ENCODE measurements at places on chromosomes 4 and X.

DNA sequence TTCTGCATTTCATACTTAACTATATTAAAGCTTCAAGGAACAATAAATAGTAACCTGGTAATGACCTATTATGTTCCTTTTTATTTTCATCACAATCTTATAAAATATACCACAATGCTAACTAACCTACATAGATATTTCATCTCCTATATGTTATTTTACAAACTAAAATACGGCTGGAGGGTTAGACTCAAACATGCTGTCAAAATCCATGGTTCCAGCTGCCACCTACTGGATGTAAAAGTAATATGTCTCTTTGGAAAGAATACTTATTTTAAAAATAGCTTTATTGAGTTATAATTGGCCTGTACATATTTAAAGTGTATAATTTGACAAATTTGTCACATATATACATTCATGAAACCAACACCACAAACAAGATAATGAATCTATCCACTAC lies 15.0 kb downstream of the RGN start:
- DNase-seq: no peak

DNA sequence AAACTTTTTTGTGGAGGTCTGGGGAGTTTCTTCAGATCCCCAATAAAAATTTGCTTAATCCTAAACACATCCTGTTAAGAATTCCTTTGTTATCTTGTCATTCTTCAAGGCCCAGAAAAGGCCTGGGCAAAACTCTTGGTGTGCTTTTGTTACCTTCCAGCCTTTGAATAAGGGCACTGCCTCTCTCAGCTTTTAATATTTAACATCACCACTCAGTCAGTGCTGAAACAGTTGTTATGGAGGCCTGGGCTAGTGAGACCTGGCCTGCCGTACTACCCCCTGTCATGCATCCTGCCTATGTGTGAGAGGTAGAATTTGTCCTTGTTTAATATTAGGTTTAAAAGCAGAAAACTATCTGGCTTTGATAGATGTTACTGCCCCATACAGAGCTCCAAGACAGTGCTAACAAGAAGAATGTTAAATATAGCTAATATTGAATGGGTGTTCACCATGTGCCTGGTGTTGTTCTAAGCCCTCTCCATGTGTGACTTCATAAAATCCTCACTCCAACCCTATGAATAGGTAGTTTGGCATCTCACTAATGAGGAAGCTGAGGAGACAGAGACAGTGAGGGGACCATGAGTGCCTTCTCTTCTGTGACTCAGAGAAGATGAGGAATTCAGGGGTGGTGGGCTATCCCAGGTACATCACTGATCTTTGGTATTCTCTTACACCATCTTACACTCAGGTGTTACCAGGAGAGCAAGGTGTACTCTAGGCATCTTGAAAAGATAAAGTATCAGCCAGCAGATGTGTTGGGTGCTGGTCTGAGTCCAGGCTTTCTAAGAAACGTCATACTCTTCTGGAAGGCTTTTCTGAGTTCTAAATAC lies 6.2 kb downstream of the PPP1R2C start:
- DNase-seq: no peak

GRCh38 chr4:101730291-101731117 lies 60.0 kb upstream of the BANK1 start:
- no peak for DNase-seq

GRCh38 chr4:100177126-100177525 lies 13.1 kb downstream of the DDIT4L start:
- DNase-seq: no peak

DNA sequence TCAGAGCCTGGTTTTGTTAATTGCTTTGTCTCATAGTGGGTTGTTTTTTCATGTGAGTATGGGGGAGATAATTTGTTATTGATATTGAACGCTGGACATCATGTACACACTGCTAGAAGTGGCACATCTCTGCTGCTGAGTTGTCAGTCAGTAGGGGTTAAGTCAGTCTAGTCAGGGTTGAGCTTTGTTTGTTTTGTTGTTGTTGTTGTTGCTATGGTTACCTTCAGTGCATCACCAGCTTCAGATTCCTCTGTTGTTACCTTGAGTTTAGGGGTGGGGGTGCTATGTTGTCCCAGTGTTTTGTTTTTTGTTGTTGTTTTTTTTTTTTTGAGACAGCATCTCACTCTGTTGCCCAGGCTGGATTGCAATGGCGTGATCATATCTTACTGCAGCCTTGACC lies 9.9 kb downstream of the YIPF6 start:
- peak; percentile 9 for DNase-seq

DNA sequence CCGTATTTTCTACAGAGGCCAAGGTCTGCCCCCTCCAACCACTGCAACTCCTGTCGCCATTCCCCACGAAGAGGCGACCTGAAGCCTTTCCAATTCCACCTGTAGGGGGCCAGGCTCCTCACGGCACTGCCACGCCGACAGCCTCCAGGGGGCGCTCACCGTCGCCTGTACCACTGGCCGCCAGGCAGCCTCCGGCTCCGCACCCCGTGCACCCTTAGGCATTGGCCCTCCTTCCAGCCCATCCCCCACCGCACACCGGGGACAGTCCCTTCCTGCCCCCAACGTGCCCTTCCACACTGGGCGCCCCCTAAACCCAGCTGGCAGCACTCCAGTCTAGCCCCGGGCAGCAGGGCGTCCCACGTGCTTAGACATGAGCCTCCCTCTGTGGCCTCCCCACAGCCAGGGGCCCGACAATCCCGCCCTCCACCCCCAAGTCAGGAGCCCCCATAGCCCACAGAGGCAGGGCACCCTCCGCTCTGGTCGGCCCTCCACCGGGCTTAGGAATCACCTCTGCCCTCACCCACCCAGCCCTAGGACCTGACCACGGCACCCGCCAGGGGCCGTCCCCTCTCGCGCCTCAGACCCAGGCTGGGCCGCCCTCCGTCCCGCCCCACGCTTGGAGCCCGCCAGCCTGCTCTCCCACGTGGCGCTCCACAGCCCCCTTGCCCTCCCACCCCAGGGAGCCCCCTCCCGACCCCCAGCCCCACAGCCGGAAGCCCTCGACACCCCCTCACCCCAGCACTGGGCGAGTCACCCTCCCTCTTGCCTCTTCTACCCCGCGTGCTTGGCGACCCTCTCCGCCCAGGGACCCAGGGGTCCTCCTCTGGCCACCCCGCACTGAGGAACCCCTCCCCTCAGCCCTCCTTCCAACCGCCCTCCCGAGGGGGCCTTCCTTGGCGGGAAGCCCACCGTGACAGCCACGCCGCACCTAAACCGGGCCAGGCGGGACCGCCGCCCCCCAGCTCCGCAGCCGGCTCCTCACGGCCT lies 711 bp downstream of the PNMA6E start:
- DNase-seq: no peak

- DNase-seq: no peak
Observed at GRCh38 chr4:7860600-7861163, 79.0 kb downstream of the AFAP1 start.

GRCh38 chr4:176676901-176677300 lies 115.8 kb downstream of the VEGFC start:
- no peak for DNase-seq

DNA sequence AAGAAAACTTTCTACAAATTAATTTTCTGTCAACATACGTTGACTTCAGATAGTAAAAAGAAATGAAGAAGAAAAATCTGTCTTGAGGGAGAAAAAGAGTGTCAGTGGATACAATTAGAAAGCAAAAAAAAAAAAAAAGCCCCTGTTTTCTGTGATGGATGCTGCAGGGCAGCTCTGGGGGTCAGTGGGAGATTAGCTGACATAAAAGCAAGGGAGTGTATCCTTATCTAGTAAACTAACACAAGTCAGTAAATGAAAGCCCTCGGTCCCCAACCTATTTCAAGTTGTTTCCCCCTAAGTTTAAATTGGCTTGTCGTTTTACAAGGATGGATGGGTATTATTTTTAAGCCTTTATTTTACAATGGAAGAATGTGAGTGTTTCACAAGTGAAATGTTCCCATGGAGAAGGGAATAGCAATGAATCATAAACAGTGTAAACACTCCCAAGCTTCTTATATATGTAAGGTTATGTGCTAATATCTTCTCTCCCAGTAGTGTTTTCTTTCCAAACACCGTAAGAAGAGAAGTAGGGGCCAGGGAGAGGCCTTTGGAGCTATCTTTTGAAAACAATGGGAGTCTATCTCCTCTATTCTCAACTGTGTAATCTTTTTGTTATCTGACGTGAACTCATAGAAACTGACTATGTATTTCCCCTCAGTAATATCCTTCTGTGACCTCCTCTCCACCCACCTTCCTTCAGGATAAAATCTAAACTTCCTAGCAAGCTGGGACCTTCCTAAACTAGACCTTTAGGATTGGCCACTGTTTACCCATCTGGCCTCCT lies 347.7 kb downstream of the FBXO8 start:
- DNase-seq: no peak

DNA sequence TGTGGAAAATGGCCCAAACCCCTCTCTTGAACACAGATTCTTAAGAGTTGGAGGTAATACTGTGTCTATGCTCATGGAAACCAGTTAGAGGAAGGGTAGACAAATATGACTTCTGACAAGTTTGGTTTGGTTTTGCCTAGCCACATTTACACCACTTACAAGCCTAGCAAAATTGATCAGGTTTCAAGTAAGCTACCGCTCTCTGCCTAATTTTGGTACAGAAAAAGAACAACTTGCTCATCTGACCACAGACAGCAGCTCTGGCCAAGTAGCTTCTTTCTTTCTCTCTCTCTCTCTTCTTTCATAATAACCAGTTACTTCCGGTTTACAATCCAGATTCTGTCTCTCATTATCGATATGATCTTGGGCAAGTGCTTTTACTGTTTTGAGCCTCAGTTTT lies 260.0 kb downstream of the GLUD2 start:
- DNase-seq: no peak

- no peak for DNase-seq
Observed at GRCh38 chr4:152094970-152095700, 334.3 kb upstream of the GATB start.

DNA sequence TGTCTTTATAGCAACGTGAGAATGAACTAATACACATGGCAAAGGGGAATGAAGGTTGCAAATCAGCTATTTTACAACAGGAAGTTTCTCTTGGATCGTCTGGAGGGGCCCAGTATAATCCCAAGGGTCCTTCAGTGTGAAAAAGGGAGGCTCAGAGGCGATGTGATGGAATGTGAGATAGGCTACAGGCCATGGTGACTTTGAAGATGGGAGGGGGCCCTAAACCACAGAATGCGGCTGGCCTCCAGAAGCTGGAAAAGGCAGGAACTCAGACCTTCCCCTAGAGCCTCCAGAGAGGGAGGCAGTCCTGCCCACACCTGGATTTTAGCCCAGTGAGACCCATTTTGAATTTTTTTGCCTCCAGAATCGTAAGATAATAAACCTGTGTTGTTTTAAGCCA lies 69.4 kb upstream of the PGM2 start:
- no peak for DNase-seq

GRCh38 chr4:94523617-94524016 lies 71.9 kb downstream of the PDLIM5 start:
- DNase-seq: no peak

- no peak for DNase-seq
Observed at GRCh38 chrX:50333308-50333707, 128.7 kb downstream of the CCNB3 start.

GRCh38 chr4:4364486-4365208 lies 22.3 kb upstream of the NSG1 start:
- DNase-seq: no peak

- DNase-seq: peak; percentile 6
Observed at GRCh38 chr4:151801547-151802516, 41.0 kb upstream of the GATB start.

DNA sequence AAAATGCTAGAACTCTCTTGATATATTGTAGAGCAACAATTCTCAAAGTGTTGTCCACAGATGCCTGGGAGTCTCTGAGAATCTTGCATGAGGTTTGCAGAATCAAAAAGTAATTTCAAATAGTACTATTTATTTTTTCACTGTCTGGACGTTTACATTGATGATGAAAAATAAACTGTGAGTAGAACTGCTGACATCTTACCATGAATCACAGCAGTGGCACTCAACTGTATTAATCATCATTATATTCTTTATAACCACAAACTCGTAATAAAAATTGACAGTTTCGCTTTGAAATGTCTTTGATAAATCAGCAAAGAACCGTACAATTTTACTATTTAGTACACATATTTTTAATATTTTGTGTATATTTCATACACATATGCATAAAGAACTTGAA lies 94.5 kb downstream of the NAF1 start:
- DNase-seq: no peak

GRCh38 chr4:170705907-170706306 lies 616.2 kb upstream of the AADAT start:
- DNase-seq: no peak

- DNase-seq: no peak
Observed at GRCh38 chr4:118883861-118884260, 4.8 kb upstream of the SYNPO2 start.

- peak; percentile 30 for DNase-seq
Observed at GRCh38 chr4:112234952-112235609, 3.5 kb downstream of the AP1AR start.

GRCh38 chr4:184284336-184284690 lies 66.6 kb upstream of the ENPP6 start:
- no peak for DNase-seq

- no peak for DNase-seq
Observed at GRCh38 chr4:144716778-144717177, 70.8 kb downstream of the HHIP start.

DNA sequence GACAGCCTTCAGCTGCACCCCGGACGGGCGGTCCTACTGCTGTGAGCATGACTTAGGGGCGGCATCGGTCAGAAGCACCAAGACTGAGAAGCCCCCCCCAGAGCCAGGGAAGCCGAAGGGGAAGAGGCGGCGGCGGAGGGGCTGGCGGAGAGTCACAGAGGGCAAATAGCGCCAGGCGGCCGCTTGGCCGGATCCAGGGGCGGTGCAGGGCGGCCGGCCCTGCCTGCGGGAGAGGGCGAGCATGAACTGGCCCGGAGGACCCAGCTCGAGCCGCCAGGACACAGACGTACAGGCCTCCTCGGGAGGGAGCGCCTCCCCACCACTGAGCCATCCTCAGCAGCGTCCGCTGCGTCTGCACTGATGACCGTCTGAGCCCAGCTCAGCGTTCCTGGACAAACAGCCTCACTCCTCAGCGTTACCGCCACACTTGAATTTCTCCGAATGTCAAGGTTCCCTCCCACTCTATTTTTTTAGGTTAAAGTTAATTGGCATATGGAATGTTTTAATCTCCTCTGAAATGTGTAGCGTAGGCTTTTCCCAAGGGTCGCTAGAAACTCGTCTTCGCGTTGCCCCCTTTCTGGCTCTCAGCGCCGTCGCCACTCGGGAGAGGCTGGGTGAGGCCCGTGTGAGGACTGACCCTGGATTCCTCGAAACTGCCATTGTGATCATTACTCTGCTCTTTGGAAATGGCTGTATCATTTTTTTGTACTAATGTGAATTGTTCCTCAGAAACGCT lies 29.9 kb downstream of the NELFA start:
- DNase-seq: no peak
